ENCODE measurements at places on chromosomes 12 and 14. TPM values are rescaled to one million over a fixed set of nuclear protein-coding genes. Genes with fewer than 3 reads are reported as not detected.

PLEKHG7 gene
- total RNA-seq, result not detected

NOVA1 gene
- total RNA-seq, result 25.4 TPM

TMBIM6 gene
- 450 TPM for total RNA-seq

FOXA1 gene
- total RNA-seq, result 51.4 TPM

ADCY6 gene
- total RNA-seq, result 40.1 TPM

LHX5 gene
- total RNA-seq, result 0.73 TPM

SLC8A3 gene
- 0.38 TPM for total RNA-seq

GNG2 gene
- total RNA-seq, result 42.8 TPM

TMTC3 gene
- total RNA-seq, result 47.2 TPM

LRRK2 gene
- total RNA-seq, result 1.4 TPM

MYL2 gene
- not detected for total RNA-seq

TMCC3 gene
- total RNA-seq, result 3.7 TPM

ZDHHC22 gene
- total RNA-seq, result 1.9 TPM

RASAL1 gene
- total RNA-seq, result 1.4 TPM

LRRC10 gene
- not detected for total RNA-seq

BIN2 gene
- total RNA-seq, result not detected

- peak; percentile 67 for DNase-seq
Observed at GRCh38 chr12:53999559-54000115, 324 bp upstream of the HOXC9 start.

GRCh38 chr12:113879658-113880057, 86.5 kb downstream of the RBM19 start:
- DNase-seq, result no peak

GRCh38 chr14:98700748-98701147, 571.2 kb downstream of the BCL11B start:
- no peak for DNase-seq

GRCh38 chr14:74965486-74966153, 10.2 kb upstream of the PGF start:
- no peak for DNase-seq

DNA sequence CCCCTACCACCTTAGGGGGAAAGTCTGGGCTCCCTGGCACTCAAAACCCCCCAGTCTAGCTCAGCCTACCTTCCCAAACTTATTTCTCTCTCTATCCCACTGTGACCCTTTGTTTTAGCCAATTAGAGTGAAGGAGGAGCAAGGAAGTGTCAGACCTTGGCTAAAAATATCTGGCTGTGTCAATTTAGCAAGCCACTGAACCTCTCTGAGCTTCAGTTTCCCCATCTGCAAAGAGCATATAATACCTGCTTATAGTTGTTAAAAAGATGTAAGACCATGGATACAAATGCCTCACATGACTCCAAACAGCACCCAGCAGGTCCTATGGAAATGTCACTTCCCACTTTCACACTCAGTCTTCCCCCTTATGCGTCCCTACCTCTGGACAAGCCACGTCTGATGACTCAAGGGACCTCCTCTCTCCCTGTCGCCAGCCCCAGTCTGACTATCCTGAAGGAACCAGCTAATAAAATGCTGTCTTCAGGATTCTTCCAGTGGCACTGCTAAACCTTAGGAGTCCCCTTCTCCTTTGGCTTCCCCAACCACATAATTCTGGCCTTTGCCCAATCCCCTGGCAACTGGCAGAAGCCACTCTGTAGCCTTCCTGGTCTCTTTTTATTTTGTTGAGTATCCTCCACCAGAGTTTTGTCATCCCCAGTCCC, 19.3 kb downstream of the FOXN3 start:
- DNase-seq, result no peak

DNA sequence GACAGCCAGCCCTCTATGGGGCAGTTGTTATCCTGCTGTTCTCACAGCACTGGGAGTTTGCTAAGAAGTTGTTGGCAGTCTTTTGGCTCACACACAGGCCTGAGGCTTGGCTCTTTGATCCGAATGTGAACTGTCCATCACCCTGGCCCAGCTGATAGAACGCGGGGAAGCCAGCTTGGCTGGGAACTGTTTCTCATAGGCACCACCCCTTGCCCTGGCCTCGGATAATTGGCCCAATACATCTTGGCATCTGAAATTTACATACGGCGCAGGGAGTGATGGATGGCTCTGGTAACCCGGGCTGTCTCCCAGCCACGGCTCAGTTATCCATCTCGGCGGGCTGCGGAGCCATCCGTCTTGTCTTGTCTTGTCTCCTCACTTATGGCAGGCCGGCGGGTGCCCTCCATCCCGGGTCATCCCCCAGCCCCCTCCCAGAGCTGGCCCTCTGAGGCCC, 164.1 kb downstream of the PHETA1 start:
- no peak for DNase-seq

GRCh38 chr12:123118497-123118896, 32.4 kb downstream of the PITPNM2 start:
- no peak for DNase-seq

DNA sequence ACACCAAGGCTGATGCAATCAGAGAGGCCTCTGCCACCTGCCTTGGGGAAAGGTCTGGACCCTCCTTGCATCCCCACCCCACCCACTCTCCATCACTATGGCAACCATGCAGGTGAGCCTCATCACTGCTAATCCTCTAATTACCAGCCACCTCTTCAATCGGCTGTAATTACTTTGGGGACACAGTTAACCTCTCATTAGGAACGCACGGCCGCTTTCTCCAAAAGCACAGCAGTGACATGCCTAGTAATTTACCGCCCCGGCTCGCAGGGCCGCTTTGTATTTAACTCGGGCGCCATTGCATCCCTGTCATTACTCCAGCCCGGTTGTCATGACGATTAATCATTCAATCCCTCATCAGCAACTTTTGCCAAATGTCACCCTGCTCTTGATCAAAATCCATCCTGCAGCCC, 36.3 kb upstream of the FAM222A start:
- DNase-seq, result no peak

GRCh38 chr14:32633224-32633859, 304.2 kb downstream of the AKAP6 start:
- DNase-seq, result no peak

DNA sequence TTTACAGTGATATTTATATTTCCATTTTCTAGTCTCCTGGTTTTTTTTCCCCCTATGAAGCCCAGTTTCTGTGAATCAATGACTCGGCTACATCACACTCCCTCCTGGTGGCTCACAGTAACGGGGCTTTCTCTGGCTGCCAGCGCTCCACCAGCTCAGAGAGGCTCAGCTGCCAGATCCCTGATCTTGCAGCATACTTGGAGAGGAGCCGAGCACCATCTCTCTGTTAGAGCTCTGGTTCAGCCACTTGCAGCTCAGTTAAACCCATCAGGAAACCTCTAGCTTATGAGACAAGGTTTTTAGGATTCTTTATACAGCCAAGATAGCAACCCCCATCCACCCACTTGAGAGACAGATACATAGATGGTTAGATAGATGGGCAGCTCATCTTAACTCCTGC, 74.6 kb downstream of the CIT start:
- no peak for DNase-seq

- peak; percentile 79 for DNase-seq
Observed at GRCh38 chr12:55965941-55966407, at the start of gene PMEL. Gene PMEL (minus strand): TSS chr12:55966042. CDS start chr12:55966011, 31 bp downstream.

GRCh38 chr14:58736606-58737005, 98.8 kb downstream of the DACT1 start:
- DNase-seq, result no peak

DNA sequence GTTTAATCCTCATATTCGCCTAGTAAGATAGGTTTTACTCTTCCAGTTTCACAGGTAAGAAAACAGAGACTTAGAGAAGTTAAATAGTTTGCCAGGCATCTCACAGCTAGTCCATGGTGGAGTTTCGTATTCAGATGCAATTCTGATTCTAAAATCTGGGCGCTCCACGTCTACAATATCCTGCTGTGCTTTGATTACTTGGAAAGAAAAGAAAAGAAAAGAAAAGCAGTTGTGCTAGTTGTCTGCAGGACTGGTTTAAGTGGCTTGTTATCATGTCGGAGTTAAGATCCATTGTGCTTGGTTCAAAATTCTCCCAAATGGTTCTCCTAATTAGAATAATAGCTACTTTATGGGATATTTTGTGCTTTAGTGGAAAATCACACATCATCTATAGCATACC, 18.6 kb downstream of the AKAP3 start:
- DNase-seq, result no peak

GRCh38 chr12:54404061-54405004, 14.7 kb downstream of the ITGA5 start:
- peak; percentile 97 for DNase-seq

GRCh38 chr14:93788293-93788542, at the start of gene PRIMA1:
Gene PRIMA1 (minus strand): TSS chr14:93788485. CDS start chr14:93787718, 767 bp downstream.
- peak; percentile 83 for DNase-seq

DNA sequence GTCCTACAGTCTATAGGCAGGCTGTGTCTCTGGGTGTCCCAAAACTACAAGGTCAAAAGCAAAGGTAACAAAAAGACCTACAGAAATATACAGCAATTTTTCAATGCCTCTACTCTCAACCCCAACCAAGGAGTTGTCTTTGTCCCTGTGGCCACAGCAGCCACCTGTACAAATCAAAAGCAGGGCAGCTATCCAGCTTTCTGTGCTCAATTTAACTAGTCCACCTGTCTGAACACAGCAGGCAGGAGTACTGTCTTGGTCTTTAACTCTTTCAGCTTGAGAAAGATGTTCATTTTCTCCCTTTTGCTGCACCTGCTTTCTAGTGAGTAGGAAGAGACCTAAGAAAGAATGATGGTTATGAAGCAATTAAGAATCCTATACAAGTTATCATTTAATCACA, 19.7 kb downstream of the GDF11 start:
- no peak for DNase-seq

GRCh38 chr12:127829281-127830064, 437.5 kb upstream of the TMEM132C start:
- no peak for DNase-seq

DNA sequence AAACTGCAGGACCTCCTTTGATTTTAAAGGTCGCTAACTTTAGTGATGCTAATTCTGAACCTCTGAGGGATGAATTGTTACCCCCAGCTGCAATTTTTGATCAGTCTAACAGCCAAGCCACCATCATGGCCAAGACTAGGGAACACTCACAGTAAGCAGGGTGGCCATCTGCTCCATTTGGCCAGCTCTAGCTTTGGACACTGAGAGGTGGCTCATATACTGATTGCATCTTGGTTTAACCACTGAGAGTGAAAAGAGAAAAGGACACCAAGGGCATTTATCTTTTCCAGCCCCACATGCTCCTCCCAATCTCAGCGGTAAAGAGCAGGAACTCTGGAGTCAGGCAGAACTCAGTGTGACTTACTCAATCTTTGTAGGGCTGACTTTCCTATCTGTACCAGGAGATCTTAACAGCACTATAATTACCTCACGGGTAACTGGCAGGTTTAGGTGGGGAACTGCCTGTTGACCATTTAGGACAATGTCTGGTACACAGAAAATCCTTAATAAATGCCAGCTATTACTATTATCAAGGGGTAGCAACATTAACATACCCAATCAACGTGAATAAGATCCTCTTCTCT, 6.2 kb downstream of the LPCAT3 start:
- no peak for DNase-seq

GRCh38 chr14:71472356-71473340, 459.6 kb upstream of the RGS6 start:
- DNase-seq, result no peak

DNA sequence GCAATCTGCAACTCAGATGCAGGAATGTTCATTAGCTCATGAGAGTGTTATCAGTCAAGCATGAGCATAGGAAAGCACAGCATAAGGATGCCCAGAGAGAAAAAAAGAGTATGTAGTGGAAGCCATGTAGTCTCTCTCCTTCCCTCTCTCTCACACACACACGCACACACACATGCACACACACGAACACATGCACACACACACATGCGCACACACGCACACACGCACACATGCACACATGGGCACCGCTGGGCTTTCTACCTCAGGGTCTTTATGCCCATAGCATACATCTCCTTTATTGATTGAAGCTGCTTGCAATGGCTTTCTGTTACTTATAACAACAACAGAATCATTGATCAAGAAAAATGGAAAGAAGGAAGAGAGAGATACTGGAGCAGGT, 240.9 kb downstream of the ETNK1 start:
- DNase-seq, result no peak

GRCh38 chr14:90427848-90428426, 31.1 kb downstream of the CALM1 start:
- no peak for DNase-seq

- DNase-seq, result no peak
Observed at GRCh38 chr12:98592825-98593322, 612 bp upstream of the SLC25A3 start.

- DNase-seq, result no peak
Observed at GRCh38 chr14:69651664-69652063, 40.3 kb downstream of the SUSD6 start.

DNA sequence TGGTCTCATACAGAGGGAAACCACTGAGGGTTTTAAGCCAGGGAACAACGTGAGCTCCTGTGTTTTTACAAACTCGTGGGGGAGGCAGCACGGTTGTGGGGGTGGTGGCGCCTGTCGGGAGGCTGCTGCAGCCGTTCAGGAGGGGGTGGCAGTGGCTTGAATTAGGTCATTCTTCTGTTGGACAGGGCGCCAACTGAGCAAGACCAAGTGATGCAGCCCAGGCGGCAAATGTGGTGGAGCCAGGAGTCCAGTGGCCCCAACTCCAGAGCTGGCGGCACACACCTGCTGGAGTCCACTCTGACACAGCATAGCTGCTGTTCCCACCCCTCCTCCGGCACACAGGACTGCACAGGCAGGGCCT, 27.8 kb downstream of the FBRSL1 start:
- no peak for DNase-seq

DNA sequence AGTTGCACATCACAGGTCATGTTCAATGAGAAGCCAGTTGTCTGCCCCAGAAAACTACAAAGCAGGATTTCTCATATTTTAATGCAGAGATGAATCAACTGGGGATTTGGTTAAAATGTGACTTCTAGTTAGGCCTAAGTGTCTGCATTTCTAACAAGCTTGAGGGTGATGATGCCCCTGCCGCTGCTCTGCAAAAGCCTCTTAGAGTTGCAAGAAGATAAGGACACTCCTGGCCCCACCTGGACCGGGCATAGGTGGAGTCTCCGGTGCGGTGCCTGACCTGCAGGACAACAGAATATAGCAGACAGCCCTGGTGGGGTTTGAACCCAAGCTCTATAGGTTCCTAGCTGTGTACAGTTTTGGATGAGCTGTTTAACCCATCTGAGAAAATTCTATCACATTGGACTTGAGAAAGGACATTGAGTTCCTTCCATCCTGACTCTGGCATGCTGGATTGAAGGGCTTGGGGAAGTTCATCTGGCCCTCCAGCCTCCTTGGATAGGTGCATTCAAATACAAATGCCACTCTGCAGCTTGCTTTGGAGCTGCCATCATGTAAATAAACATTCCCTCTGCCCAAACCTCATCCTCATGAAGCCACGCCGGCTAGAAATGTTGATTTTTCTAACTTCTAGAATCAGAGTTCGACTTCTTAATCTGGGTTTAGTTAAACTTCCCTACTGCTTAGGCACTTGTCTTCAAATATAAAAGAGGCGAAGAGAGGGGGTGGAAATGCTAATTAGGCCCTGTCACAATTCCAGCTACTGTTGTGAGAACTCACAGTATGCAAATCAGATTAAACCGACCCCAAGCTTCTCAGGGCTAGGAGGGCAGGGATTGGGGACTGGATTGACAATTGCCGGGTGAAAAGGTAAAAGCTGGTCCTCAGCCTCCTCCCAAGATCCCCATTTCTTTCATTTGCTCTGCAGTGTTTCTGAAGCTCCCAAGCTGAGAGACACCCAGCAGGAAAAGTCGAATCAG, 1225.6 kb downstream of the VRK1 start:
- DNase-seq, result peak; percentile 45

- no peak for DNase-seq
Observed at GRCh38 chr12:53989227-53990113, 4.5 kb downstream of the HOXC10 start.

GRCh38 chr14:86299994-86300393, 770.0 kb downstream of the FLRT2 start:
- DNase-seq, result no peak

- no peak for DNase-seq
Observed at GRCh38 chr14:76882651-76883050, 56.4 kb downstream of the LRRC74A start.

Data from endodermal cell (in vitro differentiated cells).